ENCODE measurements at places on chromosomes 3 and 15.

DNA sequence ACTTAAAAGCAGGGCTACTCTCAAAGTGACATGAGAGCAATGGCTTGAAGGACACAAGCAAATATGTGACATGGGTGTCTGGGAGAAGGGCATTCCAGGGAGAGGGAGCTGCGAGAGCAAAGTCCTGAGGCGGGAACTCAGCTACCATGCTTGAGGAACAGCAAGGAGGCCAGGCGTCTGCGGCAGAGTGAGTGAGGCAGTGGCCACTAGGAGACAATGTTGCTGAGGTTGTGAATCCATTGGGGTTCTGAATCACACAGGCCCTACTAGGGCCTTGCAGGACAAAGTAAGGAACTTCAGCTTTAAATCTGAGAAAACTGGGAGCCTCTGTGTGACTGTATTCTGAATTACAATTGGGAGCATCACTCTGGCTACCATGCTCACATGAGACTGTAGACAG, 94.1 kb upstream of the PRICKLE2 start:
- no peak for DNase-seq

GRCh38 chr15:85356276-85356675, 24.1 kb upstream of the AKAP13 start:
- DNase-seq = no peak

- DNase-seq = no peak
Observed at GRCh38 chr3:134610432-134611385, 40.1 kb downstream of the KY start.

- DNase-seq = no peak
Observed at GRCh38 chr3:119342176-119342575, 48.0 kb downstream of the ARHGAP31 start.

DNA sequence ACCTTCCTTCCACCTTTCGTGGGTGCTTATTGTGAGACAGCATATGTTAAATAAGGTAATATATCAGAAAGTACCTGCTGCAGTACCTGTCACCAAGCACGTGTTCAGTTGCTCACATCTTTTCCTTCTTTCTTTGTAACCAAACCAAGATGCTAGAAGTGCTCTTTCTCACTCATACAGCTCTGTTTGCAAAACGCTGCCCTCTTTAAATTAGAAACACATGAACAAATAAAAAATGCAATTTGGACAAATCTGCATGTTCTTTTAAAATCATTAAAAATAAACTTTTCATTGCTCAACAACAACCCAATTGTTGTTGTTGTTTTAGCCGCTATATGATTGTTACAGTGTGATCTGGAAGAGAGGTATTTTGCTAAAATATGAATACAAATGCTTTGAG, 193.5 kb upstream of the ZBTB20 start:
- no peak for DNase-seq

DNA sequence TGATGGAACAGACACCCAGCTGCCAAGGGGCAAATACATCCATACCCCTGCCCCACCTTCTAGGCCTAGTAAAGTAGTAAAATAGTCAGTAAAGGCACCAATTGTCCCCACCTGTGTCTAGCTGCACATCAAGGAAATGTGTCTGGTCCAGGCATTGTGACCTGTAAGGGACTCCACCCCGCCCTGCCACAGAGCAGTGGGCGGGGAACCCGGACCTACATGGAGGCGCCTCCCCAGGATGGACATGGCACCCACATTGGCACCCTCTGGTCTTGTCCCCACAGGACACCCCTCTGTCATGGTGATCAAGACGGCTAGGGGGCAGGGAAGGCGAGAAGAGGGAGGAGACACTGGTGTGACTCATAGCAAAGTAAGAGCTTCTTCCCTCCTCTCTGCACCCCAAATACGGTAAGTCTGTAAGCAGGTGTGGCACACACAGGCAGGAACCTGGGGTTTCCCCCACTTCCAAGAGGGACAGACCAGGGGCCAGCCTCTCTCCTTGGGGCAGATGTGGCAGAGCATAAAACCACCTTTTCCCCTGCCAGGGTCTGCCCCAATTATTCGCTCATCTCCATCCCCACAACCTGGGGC, 13.5 kb upstream of the LINGO1 start:
- no peak for DNase-seq

DNA sequence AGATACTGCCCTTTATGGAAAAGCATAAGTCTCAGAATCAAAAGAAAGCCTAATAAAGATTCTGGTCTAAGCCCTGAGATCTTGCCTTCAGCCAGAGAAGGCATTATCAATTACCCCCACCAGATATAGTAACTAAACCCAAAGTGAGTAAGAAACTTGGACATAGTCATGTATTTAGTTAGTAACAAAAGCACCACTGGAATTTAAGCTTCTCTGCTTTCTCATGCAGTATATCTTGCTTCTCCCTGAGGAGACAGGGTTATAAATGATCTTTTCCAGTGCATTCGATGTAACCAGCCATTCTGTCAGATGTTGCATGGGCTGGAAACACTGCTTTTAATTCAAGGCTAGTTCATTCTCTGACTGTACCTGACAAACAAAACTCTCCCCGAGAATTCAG, 946.7 kb downstream of the NAALADL2 start:
- no peak for DNase-seq

- DNase-seq = no peak
Observed at GRCh38 chr3:134190250-134190649, 60.4 kb downstream of the RYK start.

GRCh38 chr3:4019501-4019900, 220.3 kb downstream of the LRRN1 start:
- no peak for DNase-seq

All from AML-193 (cell line).